ENCODE measurements at places on chromosomes 6 and 20.

DNA sequence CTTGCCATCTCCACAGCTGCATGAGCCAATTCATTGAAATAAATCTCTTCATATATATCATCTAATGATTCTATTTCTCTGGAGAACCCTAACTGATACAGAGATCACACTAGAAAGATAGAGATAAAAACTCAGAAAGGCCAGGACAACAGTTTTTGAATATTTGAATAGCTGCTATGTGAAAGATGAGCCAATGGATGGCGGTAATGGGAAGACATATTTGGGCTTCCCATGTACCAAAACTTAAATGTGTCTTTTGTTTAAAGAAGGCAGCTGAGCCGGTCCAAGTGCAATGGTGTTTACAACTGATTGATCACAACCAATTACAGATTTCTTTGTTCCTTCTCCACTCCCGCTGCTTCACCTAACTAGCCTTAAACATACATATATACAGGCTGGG lies 35.1 kb downstream of the SGK1 start:
- DNase-seq = no peak

DNA sequence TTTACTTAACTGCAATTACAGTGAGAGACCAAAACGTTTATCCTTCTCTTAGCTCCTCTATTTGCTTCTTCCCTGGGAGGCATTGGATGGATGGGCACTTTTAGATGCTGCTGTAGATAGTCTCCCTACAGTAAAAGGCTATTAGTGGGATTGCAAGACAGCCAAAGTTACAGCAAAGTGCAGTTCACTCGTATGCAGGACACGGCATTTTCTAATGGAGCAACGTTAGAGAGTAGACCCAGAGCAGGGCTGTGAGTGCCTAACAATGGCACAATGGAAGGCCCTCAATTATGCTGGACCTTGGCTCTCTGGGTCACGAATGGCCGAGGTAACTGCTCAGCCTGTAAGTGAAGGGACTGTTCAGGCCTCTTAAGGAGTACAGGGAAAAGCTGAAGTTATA lies 605.8 kb upstream of the NOX3 start:
- DNase-seq = no peak

DNA sequence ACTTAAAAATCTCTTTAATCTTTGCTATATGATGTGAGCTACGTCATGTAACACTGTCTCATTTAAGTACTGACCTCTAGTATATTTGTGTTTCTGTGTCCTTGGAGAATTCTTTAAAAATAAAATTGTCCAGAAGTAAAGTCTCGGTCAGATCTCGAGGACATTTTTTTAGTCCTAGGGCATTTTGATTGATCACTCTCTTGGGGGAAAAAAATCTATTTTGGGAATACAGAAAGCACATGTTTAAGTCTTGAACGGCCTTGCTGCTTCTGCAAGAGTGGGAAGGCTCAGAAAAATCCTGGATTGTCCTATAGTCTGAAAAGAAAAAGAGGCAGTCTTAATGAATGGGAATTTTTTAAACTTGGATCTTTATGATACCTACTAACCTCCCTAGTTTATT lies 234.3 kb downstream of the UTRN start:
- DNase-seq = no peak

GRCh38 chr6:139640448-139640847 lies 266.0 kb upstream of the CITED2 start:
- DNase-seq = peak; percentile 38

GRCh38 chr6:40160826-40161225 lies 226.6 kb upstream of the MOCS1 start:
- DNase-seq = peak; percentile 10

DNA sequence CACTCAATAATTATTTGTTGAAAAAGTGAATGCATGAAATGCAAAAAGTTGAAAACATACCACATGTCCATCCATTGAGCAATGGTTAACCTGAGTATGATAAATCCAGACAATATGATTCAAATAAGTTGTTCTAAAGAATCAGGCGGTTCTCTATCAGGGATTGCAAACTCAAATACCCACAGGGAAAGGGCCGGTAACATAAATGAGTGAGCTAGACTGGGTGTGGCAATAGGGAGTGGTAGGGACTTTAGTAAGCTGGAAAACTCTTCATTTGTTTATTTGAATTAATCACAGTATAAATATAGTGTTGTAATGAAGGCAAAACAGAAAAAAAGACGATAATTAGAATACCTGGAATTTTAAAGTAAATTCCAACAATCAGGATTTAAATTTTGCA lies 106.3 kb downstream of the BCAS1 start:
- DNase-seq = no peak

DNA sequence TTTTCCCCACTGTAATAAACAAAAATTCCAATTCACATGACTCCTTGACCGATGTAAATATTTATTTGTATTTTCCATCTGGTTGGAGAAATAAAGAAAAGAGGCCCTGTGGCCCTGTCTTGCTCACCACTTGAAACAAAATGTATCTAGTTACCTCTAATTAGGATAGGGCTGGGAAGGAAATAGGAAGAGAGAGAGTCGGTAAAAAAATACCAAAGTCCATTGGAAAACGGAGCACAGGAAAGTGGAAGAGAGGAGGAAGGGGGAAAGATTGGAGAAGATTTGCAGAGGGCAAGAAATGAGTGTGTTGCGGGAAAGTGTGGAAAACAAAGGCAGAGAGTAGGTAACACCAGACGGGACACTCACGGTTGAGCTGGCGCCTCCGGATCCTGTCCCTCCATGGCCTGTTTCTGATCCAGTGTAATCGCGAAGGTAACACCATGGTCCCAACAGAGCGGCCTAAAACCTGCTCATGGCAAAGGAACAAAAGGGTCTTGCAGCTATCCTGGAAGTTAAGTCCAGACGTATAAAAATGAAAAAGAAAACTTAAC lies 105.8 kb upstream of the RIPOR2 start:
- no peak for DNase-seq

DNA sequence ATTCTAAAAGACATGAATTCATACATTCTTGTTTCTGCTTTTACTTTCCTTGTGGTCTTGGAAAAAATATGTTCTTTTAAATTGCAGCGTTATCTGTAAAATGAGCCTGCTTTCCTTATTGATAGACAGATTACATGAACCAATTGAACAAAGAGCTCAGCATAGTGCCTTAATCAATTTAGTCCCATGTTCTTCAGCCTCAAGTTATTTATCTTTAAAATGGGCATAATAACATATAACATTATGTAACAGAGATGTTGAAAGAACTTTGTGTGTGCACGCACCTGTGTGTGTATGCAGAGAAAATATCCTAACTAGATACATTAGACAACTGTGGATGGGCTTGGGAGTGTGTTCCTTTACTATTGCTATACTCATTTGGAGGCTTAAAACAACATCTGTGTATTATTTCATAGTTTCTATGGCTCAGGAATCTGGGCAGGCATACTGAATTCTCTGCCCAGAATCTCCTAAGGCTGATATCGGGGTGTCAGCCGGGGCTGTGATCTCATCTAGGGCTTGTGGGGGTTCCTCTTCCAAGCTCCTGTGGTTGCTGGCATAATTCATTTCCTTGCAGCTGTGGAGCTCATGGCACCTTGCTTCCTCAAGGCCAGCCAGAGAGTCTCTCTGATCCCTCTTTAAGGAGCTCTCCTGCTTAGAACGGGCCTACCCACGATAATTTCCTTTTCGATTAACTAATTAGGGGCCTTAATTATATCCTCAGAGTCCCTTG lies 194.1 kb downstream of the ARID1B start:
- DNase-seq = no peak

DNA sequence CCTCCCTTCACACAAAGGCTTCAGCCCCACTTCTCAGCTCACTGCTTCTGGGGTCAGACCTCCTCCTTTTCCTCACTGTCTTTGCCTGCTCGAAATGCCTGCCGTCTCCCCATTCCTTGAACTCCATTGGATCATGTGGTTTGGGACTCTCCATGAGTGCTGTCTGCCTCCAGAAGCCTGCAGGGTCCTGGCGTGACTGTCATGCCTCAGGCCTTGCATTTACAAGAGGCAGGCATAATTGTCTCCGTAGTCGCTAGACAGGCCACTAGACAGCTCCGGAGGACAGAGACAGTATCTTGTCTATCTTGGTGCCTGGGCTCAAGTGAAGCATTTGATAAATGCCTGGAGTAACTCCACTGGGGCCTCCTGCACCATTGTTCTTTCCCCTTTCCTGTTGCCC lies 15.3 kb downstream of the PNLDC1 start:
- DNase-seq = no peak

- DNase-seq = no peak
Observed at GRCh38 chr20:63072231-63072791, 65.5 kb upstream of the BHLHE23 start.

GRCh38 chr6:19492636-19493405 lies 344.3 kb upstream of the ID4 start:
- no peak for DNase-seq

DNA sequence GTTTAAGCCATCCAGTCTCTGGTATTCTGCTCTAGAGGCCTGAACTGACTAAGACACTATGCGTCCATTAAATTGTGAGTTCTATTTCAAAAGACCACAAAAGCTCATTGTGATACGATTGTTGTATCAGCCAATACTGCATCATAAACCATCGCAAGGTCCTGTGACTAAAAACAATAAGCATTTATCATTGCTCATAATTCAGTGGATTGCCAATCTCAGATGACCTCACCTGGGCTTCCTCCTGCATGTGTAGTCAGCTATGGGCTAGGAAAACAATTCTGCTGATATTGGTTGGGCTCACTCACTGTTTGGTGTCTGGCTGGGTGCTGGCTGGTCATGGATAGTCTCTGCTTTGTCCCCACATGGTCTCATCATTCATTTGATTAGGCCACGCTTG lies 592.7 kb upstream of the BTBD3 start:
- DNase-seq = no peak

DNA sequence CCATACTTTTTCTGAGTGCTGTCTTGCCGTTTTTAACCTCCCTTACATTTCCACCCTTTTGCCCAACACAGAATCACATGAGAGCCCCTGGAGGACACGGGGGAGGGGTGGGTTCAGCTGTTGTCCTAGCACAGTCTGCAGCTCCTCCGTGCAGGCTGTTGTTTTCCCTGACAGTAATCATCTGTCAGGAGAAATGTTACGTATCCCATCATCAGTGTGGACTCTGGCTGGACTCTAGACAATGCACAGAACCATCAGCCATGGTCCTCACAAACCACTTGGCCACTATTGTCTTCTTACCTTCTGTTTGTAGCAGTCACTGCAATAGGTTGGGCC lies 92.1 kb downstream of the RIN2 start:
- peak; percentile 23 for DNase-seq

DNA sequence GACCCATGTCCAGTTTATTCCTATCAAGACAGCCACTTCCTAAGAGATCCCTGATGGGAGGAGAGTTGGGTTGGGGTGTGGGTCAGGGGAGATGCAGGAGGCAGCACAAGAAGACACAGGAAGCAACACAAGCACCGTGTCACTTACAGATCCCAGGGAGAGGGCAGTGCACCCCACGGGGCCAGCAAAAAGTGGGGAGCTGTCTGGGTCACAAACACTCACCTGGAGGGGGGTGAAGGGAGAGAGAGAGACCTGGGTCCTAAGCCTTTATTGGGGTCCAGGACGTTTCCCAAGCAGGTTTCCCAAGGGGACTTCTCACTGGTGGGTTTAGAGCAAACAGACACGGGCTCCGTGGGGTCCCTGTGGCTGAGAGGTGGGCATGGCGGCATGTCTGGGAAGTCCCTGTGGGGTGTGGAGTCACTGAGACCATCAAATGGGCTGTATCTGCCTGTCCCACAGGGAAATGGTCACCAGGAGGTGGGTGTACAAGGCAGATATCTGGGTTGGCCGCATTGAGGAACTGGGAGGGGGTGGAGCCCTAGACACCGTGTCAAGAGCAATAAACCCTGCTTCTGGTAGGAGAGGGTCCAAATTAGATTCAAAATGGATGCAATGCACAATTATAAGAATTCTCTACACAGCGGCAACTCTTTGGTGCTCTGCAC lies 1.6 kb upstream of the CD93 start:
- no peak for DNase-seq

- DNase-seq = peak; percentile 46
Observed at GRCh38 chr20:35823147-35823546, 51.3 kb downstream of the PHF20 start.

DNA sequence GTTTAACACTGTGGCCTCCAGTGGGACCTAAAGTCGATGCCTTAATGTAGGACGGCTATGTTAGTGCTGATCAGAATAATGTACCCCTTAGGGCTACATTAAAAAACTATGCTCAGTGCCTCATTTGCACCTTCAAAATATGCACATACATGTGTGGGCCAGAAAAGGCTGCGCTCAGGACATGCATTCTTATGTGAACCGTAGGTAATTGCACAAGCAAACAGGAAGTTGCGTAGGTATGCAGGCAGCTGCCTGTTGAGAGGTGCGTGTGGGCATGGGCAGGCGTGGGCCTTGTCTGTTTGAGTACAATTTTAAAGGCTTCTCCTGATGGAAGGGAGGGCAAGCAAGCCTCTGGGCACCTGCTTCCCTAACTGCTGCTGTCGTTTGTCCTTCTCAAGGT lies 116.2 kb upstream of the JAG1 start:
- DNase-seq = no peak

- DNase-seq = no peak
Observed at GRCh38 chr6:141290941-141291721, 841.6 kb upstream of the GJE1 start.

- no peak for DNase-seq
Observed at GRCh38 chr20:2914160-2914559, 40.9 kb downstream of the PTPRA start.

GRCh38 chr20:5621305-5621704 lies 128.9 kb upstream of the SHLD1 start:
- DNase-seq = peak; percentile 83

DNA sequence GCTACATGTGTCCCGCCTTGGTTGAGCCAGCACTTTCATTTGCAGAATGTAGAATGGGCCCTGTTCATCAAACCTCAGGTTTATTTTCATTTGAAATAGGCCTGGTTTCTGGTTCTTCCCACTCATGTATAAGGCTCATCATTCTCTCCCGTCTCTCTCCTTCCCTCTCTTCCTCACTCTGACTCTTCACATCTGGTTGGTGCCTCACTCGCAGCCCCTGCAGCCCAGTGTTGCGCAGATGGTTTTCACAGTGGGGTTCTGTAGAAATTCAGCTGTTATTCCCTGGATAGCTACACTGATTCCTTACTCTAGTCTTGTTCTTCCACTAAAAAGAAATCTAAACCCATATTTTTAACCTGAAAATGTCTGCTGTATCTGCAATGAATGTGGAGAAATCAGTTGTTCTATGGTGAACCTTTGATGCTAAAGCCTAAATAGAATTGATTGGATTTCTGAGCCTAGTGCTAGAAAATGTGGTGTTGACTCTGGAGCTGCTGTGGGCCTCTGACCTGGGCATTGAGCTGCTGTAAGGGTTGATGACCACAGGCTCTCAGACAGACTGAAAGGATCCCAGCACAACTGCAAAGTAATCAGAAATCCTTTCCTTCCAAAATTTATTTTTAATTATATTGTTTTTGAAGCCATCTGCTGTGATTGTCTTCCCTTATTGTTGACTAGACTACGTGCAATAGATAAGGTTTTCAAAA lies 150.3 kb downstream of the TMEM242 start:
- DNase-seq = no peak

GRCh38 chr20:1327241-1327653 lies 1.7 kb downstream of the SDCBP2 start:
- peak; percentile 68 for DNase-seq
